ENCODE measurements at places on chromosomes 3 and 15. TPM values are rescaled to one million over a fixed set of nuclear protein-coding genes. Genes with fewer than 3 reads are reported as not detected.

- no peaks in the 10 kb centered on the region for H3K27me3 ChIP-seq
- peaks cover 23% of the 10 kb centered on the region for H3K4me1 ChIP-seq
- peak overlapping the region; percentile 45 for H3K4me3 ChIP-seq
- no peak overlapping the region for H3K27ac ChIP-seq
- H3K36me3 ChIP-seq, result peaks cover 5% of the 10 kb centered on the region
- DNase-seq, result no peak
Observed at GRCh38 chr15:40409366-40409765, 3.8 kb downstream of the IVD start.

CDCP1 gene
- total RNA-seq, result not detected

GRCh38 chr3:16126634-16127033 lies 47.8 kb upstream of the GALNT15 start:
- no peaks in the 10 kb centered on the region for H3K4me1 ChIP-seq
- no peak for DNase-seq
- no peak overlapping the region for H3K27ac ChIP-seq
- no peak overlapping the region for H3K4me3 ChIP-seq
- no peaks in the 10 kb centered on the region for H3K36me3 ChIP-seq
- no peaks in the 10 kb centered on the region for H3K27me3 ChIP-seq

DNA sequence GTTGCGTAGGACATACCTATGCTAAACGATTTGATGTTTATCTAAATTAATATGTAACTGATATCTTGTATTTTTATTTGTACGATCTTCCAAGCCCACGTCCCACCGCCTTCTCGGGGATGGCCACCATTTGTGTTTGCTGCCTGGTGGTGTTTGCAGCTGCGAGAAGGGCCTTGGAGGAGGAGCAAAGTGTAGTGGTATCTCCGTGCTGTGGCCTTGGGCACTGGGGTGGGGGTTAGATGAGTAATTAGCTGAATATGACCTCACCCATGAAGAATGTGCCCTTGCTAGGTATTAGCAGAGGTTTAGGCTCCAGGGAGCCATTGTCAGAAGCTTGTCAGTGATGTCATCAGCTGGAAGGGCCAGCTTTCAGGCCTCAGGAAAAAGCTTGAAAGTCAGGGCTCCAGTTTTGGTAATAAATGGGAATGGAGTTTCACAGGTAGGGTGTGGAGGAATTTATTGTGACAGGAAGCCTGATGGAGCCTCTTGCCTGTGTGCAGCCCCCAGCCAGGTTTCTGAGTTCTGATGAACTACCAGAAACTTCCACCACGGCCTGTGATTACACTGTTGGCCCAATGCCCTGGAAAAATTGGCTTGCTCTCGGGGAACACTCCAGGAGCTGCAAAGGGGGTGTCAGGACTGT lies 41.0 kb downstream of the FLNB start:
- H3K4me3 ChIP-seq, result no peak overlapping the region
- H3K36me3 ChIP-seq, result peaks cover under 1% of the 10 kb centered on the region
- H3K27ac ChIP-seq, result peak overlapping the region; percentile 84

DNA sequence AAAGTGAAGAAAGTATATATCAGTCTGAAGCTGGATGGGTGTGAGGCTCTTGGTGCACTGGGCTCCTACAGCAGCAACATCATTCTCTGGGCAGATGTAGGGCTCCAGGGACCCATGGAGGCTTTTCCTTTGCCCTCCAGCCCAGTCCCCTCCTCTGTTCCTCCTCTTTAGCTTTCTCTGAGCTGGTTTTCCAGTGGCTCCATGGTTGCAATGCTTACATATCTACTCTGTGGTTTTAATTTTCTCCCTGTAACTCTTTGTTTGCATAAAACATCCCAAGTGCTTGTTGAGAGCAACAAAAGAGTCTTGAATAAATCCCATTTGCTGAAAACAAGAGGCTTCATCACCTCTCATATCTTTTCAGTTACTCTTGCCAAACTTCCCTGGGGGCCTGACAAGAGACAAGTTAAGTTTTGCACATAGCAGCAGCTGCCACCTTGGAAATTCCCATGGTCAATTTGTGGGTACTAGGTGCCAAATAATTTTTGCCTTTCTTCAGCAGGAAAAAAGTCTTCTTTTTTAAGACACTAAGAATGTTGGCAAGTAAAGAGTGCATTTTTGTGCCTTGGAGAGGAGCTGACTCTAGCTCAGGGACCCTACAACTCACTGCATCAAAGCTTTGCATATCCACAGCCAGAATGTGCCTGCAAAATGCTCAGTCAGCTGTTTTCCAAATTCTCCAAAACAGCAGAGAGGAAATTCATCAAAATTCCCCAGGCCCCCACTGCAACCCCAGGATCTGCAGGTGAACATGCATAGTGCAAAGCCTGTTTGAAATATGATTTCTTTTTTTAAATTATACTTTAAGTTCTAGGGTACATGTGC lies 41.9 kb downstream of the COLQ start:
- peaks cover 5% of the 10 kb centered on the region for H3K27me3 ChIP-seq
- DNase-seq, result no peak
- no peak overlapping the region for H3K27ac ChIP-seq
- no peak overlapping the region for H3K4me3 ChIP-seq

- H3K36me3 ChIP-seq, result no peaks in the 10 kb centered on the region
- H3K4me1 ChIP-seq, result no peaks in the 10 kb centered on the region
- H3K27ac ChIP-seq, result no peak overlapping the region
- H3K4me3 ChIP-seq, result no peak overlapping the region
- peaks cover 9% of the 10 kb centered on the region for H3K27me3 ChIP-seq
Observed at GRCh38 chr15:82294061-82294690, 31.6 kb downstream of the SAXO2 start.

ACAA1 gene
- total RNA-seq, result 50.2 TPM

Data from neural crest cell (in vitro differentiated cells).